ENCODE measurements at places on chromosomes 6 and 20. TPM values are rescaled to one million over a fixed set of nuclear protein-coding genes. Genes with fewer than 3 reads are reported as not detected.

DNA sequence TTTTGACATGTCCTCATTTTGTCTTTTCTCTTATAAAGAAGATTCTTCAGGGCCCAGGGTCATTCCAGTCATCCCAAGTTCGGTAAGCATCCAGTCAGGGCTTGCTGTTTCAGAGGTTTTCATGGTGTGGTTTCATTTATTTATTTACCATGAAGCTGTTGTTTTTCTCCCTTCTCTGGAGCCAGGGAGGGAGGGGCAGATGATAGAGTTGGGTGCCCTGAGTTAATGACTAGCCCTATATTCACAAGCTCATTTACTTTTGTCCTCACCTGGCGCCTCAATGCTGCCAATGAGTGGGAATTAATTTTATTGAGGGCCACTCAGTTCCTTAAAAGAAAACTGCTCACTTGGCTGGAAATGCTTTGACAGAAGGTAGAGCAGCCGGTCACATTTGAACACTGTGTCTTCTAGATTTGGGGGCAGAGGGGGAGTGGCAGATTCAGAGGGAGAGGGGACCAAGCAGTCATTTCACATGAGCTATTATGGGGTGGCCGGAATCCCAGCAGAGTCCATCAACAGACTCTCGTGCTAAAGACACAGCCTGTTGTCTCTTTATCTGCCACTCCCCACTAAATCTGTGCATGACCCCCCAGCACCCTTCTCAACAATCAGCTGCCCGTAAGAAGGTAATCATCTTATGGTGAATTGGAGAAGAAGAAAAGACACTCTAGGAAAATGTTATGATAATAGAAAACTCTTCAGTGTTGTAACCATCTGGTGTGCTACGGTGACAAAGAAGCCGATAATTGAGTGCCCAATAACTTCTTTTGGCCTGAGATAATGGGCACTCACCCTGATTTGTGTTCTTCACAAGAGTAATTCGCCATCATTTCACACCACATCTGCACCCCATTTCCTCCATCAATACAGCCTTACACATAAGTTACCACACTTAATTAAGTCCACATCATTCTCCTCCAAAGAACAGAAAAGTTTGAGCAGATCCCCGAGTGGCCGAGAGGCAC, 573.5 kb upstream of the JAG1 start:
- no peak for DNase-seq
- no peak overlapping the region for H3K4me3 ChIP-seq
- no peaks in the 10 kb centered on the region for H3K4me1 ChIP-seq
- no peak overlapping the region for H3K27ac ChIP-seq

UST gene
- total RNA-seq = 20.6 TPM

RING1 gene
- total RNA-seq = 1.8 TPM

GRCh38 chr20:48395816-48396546, 431.8 kb downstream of the PREX1 start:
- H3K4me3 ChIP-seq = no peak overlapping the region
- DNase-seq = no peak
- H3K4me1 ChIP-seq = no peaks in the 10 kb centered on the region
- no peaks in the 10 kb centered on the region for H3K36me3 ChIP-seq
- H3K27ac ChIP-seq = no peak overlapping the region
- no peaks in the 10 kb centered on the region for H3K27me3 ChIP-seq

DNA sequence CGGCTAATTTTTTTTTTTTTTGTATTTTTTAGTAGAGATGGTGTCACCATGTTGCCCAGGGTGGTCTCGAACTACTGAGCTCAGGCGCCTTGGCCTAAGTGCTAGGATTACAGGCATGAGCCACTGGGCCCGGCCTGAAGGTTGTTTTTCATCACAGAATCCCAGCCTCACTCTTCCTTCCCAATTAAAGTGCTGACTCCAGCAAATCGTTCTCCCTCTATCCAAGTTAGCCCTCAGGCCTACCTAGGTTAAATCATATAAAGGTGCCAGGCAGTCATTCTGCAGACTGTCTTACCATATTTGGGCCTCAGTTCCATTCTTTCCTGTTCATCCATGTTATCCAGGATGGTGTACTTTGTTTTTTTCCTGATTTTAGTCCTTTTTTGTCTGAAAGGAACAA, 56.4 kb downstream of the ALDH5A1 start:
- H3K27me3 ChIP-seq = no peaks in the 10 kb centered on the region
- H3K27ac ChIP-seq = no peak overlapping the region
- H3K36me3 ChIP-seq = no peaks in the 10 kb centered on the region
- no peak for DNase-seq
- H3K4me3 ChIP-seq = no peak overlapping the region

DNA sequence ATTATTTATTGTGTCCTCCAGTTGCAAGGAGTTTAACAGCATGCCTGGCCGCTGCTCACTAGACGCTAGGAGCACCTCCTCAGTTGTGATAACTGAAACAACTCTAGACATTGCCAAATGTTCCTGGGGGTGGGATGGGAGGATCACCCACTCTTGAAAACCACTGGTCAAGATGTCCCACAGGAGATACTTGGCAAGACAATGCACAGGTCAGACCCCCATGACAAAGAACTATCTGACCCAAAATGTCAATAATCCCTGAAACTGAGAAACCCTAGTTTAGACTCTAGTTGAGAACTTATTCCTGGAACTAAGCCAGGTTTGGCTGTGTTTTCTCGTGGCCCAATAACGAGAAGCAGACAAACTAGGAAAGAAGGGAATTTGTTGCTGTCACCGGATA, 9.5 kb upstream of the FKBPL start:
- no peaks in the 10 kb centered on the region for H3K36me3 ChIP-seq
- H3K4me1 ChIP-seq = no peaks in the 10 kb centered on the region
- no peak overlapping the region for H3K27ac ChIP-seq
- H3K27me3 ChIP-seq = no peaks in the 10 kb centered on the region
- no peak overlapping the region for H3K4me3 ChIP-seq

GRCh38 chr6:105596284-105596755, 193.4 kb upstream of the PREP start:
- H3K27ac ChIP-seq = no peak overlapping the region
- no peak for DNase-seq

LZTS3 gene
- 11.1 TPM for total RNA-seq

MOXD1 gene
- total RNA-seq = 70.2 TPM

GRCh38 chr6:11552442-11552841, 14.9 kb downstream of the TMEM170B start:
- H3K36me3 ChIP-seq = peaks cover 2% of the 10 kb centered on the region
- H3K4me1 ChIP-seq = no peaks in the 10 kb centered on the region
- DNase-seq = no peak
- no peaks in the 10 kb centered on the region for H3K27me3 ChIP-seq

PDYN gene
- not detected for total RNA-seq

PLTP gene
- 221 TPM for total RNA-seq

DNA sequence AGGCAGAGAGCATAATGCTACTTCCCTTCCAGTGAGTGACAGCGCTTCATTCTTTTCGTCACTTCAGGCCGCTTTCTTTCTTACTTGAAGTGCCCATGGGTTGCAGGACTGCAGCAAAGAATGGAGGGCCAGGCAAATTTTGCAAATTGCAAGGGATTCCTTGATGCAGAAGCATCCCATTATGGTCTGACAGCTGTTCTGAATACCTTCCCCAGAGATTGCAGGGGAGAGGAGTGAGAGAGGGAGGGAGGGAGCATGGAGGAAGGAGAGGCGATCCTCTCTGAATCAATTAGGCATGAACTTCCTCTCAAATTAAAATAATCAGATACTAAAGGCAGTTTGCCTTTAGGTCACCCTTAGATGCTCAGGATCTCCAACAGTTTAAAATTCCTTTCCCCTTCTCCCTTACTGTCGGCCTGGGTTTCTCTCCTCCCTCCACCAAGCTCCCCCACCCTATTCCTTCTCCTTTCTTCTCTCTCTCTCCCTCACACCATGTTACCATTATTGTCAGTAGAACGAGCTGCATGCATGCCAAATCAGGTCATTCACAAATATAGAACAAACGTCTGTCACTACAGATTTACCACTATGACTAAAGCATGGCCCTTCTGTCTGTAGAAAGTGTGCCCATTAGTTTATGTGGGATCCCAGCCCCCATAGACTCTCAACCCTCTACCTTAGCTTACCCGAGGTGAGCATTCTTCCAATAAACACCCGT, 289.2 kb downstream of the CD83 start:
- H3K27ac ChIP-seq = no peak overlapping the region
- no peak for DNase-seq
- no peak overlapping the region for H3K4me3 ChIP-seq
- H3K36me3 ChIP-seq = no peaks in the 10 kb centered on the region
- no peaks in the 10 kb centered on the region for H3K27me3 ChIP-seq
- no peaks in the 10 kb centered on the region for H3K4me1 ChIP-seq

DNA sequence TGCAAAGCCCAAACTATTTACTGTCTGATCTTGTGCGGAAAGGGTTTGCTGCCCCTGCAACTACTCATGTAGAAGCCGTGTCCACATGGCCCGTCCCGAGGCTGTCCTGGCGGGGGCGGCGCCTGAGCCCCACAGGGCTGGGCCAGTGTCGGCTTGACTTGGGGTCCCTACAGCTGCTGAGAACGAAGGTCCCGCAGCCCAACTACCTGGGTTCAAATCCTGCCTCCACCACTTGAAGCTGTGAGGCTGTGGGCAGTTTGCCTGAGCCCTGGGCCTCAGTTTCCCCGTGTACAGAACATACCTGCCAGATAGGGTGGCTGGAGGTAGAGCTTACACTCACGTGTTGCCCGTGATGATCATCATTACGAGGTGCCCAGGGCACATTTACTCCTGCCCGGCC, 111.1 kb downstream of the SULF2 start:
- no peak for DNase-seq
- no peak overlapping the region for H3K27ac ChIP-seq
- H3K36me3 ChIP-seq = no peaks in the 10 kb centered on the region
- H3K4me1 ChIP-seq = no peaks in the 10 kb centered on the region
- no peaks in the 10 kb centered on the region for H3K27me3 ChIP-seq

- no peaks in the 10 kb centered on the region for H3K27me3 ChIP-seq
- H3K27ac ChIP-seq = peak overlapping the region; percentile 33
Measured at GRCh38 chr6:56232436-56232835, 14.9 kb downstream of the COL21A1 start.

Measured in uterus (tissue), 4 donors.